SW480 (cell line): ENCODE measurements at places on chromosomes 16 and 17.

DNA sequence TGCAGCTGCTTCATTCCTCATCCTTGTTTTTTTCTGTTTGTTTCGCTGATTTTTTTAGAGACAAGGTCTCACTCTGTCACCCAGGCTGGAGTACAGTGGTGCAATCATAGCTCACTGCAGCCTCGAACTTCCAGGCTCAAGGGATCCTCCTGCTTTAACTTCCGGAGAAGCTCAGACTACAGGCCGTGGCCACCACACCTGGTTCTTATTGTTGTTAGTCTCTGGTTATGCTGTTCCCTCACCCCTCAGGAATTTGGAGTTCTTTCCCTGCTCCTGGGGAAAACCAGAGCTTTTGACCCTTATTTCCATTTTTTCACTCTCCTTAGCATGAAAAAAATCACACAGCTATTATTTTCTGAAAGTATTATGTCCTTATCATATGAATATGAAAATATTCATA is 1.8 kb downstream of the ODF4 start:
- no peak for DNase-seq

GRCh38 chr17:57355090-57355859 is 99.0 kb downstream of the MSI2 start:
- DNase-seq, result no peak

- no peak for DNase-seq
Observed at GRCh38 chr17:19943026-19943425, 34.6 kb downstream of the AKAP10 start.

GRCh38 chr17:3385869-3386816 is at the start of gene OR3A2:
Gene OR3A2 (minus strand): TSS chr17:3386308.
- no peak for DNase-seq

GRCh38 chr17:55215711-55216110 is 49.0 kb upstream of the HLF start:
- DNase-seq, result no peak

GRCh38 chr17:50268026-50268425 is 6.2 kb upstream of the TMEM92 start:
- no peak for DNase-seq

GRCh38 chr17:74568106-74568873 is 981 bp upstream of the CD300H start:
- DNase-seq, result no peak

DNA sequence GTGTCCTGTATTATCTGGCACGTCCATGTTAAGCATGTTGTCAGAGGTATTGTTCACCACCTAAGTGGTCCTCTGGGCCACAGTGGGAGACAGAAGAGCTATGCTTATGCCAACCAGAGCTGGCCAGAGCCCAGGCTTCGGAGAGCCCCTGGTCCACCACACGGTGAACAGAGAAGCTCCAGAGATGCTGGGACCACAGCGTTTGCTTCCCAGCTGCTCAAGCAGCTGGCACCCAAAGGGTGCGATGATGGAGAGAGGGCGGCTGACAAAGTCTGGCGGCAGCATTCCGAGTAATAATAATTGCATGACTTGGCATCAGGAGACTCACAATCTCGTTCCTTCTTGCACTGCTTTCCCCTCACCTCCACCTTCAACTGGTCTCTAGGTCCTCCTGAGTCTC is 35.8 kb upstream of the RCVRN start:
- no peak for DNase-seq

DNA sequence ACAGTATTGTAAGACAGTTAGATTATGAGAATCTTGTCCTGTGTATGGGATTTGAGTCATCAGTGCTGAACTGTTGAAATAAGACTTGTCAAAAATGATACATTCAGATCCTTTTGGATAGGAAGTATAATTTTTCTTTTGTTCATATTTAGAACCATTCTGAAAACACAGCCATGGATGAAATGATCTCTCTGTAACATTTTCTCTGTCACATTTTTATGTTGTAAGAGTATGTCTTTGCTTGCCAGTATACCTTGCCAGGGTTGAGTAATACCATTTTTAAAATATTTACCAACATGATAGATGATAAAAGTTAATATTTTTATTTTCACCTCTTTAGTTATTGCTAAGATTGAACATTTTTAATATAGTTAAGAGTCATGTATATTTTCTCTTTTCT is 45.0 kb downstream of the NSRP1 start:
- DNase-seq, result no peak

DNA sequence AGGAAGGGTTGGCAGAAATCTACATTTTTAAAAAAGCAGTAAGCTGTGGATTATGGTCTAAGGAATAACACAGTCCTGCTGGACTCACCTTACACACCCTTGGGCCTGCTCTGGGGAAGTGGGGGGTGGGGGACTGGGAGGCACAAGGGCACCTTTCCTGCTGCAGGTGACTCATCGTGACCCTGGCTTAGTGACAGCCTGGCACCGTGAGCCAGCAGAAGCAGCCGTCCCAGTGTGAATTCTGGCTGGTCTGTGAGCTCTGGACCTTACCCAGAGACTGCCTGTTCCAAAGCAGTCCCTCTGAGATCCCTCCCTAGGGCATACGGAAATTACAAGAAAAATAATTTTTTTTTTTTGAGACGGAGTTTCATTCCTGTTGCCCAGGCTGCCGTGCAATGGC is 4.2 kb upstream of the CRK start:
- DNase-seq, result peak; percentile 75

- peak; percentile 97 for DNase-seq
Observed at GRCh38 chr17:12522743-12523183, 142.9 kb upstream of the MYOCD start.

- no peak for DNase-seq
Observed at GRCh38 chr17:183021-183420, 1.6 kb upstream of the DOC2B start.

DNA sequence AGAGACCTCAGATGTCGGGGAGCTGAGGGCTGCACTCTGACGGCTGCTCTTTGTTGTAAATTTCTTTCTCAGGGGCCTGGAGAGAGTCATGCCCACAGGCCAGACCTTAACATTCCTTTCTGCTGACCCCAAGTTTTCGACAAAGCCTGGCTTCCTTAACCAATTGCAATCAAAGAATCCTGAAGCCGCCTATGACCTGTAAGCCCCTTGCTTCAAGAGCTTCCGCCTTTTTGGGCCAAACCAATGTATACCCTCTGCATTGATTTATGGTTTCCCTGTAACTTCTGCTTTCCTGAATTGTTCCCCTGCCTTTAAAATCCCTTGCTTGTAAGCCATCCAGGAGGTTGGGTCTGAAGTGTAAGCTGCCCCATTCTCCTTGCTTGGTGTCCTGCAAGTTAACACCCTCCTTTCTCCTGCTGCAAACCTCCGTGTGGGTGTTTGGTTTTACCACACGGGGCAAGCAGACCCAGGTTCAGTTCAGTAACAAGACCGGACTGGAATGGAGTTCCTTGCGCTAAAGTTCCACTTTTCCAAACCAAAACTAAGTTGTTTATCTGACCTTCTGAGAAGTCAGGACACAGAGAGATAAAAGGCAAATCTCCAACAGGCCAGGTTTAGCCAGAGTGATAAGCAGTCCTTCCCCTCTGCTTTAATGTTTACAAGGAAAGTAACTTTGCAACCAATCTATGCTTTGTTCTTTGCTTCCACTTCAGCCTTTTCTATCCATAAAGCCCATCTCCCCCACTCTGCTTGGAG is 141.6 kb downstream of the KCNJ12 start:
- DNase-seq, result no peak

GRCh38 chr17:36888236-36888951 is 48.9 kb upstream of the LHX1 start:
- no peak for DNase-seq

- no peak for DNase-seq
Observed at GRCh38 chr16:77459534-77460254, 24.9 kb upstream of the ADAMTS18 start.

DNA sequence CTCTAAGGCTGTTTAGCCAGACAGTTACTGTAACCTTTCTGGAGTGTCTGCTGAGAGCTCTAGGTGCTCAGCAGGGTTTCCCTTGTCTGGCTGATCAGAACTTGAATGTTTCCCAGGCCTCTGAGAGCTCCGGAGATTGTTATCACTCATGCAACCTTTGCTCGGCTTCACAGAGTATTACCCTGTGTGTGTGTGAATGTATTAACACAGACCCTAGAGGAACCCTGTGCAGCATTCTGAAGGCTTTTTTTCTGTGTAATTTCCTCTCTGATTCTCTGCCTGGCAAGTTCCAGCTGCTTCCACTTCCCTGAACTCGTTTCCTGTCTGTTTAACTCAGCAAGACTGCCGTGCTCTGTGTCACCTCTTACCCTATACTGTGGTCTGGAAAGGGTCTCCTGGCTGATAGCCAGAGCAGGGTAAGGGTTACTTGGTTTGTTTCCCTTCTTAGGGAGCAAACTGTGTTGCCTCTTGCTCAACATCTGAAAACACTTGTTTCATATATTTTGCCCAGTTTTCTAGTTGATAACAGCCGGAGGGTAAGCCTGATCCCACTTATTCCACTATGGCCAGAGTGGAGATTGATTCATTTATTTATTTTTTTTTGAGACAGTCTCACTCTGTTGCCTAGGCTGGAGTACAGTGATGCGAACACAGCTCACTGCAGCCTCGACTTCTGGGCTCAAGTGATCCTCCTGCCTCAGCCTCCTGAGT is 21.7 kb downstream of the PRMT7 start:
- DNase-seq, result no peak

DNA sequence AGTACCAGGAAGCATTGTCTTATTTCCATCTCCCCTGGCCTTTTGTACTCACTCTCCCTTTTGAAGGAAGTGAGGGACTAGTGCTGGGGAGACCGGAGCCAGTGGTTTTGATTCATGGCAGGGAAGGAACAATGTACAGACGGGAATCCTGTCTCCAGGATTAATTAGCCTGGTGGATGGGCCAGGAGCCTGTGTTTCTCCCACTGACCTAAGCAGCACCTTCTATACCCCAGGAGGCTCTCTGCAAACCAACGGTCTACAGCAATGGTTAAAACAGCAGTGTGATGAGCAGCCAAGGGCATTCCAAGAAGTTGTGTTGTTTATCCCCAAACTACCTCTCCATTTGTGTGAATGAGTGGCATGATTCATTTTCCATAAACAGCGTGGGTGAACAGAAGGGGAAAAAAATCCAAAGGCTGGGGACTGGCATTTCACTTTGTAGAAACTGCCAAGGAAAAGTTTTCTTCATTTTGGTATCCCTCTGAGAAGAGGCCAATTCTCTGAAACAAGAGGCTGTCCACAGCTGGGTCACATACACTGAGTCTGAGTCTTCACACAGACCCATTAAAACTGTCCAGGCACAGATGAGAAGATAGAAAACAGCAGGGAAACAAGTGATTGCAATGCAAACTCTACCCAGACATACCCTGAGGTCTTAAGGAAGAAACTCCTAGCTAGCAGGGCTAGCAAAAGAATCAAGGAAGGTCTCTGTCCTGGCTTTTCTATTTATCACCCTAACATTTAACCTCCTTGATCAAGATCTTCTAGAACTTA is 18.1 kb downstream of the ANKFN1 start:
- no peak for DNase-seq

DNA sequence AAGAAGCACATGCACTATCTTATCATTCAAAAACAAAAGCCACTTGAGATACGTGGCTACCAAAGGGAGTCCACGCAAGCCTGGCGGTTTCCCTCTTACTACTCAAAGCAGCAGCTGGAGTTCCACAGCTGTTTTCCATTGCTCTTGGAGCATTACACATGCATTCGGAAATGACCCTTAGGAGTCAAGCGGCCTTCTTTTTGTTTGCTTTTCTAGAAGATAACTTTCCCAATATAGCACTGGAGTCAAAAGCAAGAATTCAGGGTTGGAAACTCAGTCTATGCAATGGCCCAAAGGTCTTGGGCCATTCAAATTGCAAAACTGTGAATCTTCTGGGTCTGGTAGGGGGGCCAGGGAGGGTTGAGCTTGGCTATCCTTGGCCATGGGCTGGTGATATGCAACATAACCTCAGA is 97.8 kb upstream of the MAF start:
- DNase-seq, result no peak

DNA sequence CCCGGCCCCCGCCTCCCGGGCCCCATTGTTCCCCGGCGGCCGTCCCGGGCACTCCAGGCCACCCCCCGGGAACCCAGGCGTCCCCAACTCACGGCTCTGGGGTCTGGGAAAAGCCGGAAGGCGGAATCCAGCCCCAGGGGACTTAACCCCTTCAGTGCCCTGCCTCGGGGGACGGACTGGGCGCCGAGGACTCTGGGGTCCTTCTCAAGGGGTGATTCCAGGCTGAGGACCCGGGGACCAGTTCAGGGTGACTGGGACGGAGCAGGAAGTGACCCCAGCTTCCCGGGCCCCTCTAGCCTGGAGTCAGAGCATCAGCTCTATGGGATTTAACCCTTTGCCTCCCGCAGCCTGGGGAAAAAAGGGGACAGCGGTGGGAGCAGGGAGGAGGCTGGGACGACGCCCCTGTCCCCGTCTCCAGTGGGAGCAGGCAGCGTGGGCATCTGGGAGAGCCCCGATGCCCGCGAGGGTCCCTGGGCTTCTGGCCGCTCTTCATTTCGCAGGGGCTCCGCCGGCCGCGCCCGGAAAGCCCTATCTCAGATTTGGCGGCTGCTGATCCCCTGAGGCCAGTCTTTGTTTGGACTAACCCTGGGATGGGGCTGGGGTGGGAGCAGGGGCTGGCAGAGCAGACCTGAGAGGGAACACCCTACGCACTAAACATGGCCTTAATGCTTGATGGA is at the start of gene ZNF629:
Gene ZNF629, minus strand, starts transcription at position 270 of the 677 bp plus-strand sequence. CDS start 2,723 bp downstream, outside the sequence.
- peak; percentile 67 for DNase-seq

GRCh38 chr16:2077016-2077415 is 29.2 kb downstream of the TSC2 start:
- DNase-seq, result no peak

GRCh38 chr16:80144191-80144590 is 396.6 kb upstream of the DYNLRB2 start:
- DNase-seq, result peak; percentile 5

DNA sequence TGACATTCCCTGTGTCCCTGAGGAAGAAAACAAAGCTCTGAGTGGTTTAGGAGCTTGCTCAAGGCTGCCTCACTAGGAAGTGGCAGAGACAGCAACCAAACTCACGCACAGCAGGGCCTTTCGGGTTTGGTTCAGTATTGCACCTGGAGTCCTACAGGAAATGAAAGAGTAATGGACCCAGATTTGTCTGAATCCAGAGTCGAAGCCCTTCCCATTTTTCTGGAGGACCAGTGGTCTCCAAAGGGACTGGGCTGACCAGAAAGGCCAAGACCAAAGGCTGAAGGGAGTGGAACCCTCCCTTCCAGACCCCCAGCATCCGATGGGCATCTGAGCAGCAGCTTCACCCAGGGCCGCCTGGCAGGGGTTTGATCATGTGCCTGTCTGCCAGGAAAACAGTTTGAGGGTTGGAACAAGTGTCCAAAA is 85.5 kb upstream of the RPL38 start:
- no peak for DNase-seq

DNA sequence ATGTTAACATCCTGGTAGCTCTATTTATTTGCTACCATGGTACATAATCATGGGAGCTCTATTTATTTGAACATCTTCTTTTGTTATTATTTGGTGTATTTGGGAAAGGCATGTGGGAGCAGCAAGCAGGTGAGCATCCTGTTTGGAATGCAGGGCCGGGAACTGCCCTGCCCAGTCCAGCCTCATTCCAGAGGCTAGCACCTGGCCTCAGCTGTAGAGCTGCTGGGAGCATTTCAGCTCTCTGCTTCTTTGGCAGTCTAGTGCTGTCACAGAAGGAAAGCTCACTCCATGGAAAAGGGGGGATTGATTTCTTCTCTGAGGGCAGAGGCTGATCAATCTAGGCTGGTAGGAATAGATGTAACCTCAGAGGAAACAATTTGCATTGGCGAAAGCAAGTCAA is 112.5 kb downstream of the WWOX start:
- DNase-seq, result peak; percentile 50

- no peak for DNase-seq
Observed at GRCh38 chr17:37538981-37539659, 49.4 kb downstream of the DUSP14 start.

- DNase-seq, result no peak
Observed at GRCh38 chr16:50526796-50527195, 21.4 kb upstream of the NKD1 start.

- DNase-seq, result no peak
Observed at GRCh38 chr16:11972128-11972527, 4.4 kb upstream of the SNX29 start.
